Activated CD4-positive, alpha-beta T cell treated with anti-CD3 and anti-CD28 coated beads, Interleukin-2, amount 50 U/mL, for 48 hours (primary cell): ENCODE measurements at places on chromosomes 16 and 17.

- no peak for DNase-seq
Measured at GRCh38 chr17:47266782-47267181, 13.2 kb downstream of the ITGB3 start.

DNA sequence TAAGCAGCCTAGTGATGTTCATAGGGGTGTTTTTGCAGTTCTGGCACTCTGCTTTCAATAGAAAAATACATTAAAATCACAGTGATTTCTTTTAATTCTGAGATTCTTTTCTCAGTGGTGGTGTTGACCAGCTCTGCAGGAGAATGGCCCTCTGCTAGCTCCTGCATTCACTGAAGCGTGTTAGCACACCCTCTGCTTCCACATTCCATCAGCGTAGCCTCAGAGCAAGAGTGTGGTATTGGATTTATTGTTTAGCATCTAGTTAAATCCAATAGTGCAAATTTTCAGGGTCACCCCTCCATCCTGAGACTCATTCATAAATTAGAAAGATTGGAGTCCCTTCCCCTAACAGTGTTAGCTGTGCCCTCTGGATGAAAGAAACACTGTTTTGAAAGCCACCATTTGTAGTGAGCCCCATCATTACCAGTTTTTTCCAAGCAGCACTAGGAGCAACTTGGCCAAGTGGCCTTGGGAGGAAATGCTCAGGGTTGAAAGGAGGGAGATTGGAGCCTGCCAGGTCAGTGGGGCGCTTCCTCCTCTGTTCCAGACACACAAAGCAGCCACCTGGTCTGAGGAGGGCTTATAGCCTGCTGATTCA, 45.7 kb downstream of the B9D1 start:
- no peak for DNase-seq

- no peak for DNase-seq
Measured at GRCh38 chr16:88303890-88304819, 78.6 kb upstream of the ZNF469 start.

DNA sequence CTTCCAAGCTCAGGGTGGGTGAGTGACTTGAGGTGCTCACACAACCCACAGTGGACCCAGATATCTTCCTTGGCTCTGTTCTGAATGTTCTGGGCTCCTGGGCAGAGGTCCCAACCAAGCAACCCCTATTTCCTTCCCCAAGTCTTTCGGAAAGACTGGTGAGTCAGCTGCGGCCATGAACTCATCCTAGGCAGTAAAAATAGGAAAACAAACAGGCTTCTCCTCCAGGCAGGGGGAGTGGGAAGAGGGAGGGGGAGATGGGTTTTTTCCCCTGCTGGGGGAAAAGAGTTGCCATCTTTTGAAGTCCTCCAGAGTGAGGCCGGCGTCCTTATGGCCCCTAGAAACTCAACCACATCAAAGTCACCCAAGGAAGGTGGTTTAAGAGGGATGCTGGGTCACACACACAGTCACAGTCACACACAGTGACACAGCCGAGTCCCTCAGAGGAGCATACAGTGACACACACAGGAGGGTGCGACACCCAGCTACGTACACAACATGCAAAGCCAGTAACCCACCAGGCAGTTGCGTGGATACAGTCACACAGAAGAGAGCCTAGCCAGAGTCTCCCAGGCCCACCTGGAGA, 16.0 kb upstream of the DLX4 start:
- no peak for DNase-seq

DNA sequence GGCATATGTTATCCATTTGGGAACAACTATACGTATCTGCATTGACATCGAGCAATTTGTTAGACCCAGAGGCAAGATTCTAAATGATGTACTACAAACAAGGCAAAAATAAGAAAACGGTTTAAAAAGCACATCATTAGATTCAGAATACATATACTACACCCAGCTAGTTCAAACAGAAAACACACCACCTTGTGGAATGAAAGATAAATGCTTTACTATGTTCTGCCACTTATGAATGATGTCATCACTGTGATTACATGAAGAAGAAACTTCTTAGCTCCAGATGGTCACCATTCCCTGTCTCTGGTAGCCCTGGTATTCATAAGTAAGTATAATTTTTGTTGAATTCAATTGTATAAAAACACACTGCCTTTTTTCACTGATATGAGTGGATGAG, 7.8 kb downstream of the NACA2 start:
- no peak for DNase-seq

GRCh38 chr17:68033636-68034451, 1.7 kb upstream of the KPNA2 start:
- no peak for DNase-seq

- no peak for DNase-seq
Measured at GRCh38 chr16:62445909-62446308, 409.7 kb upstream of the CDH8 start.

DNA sequence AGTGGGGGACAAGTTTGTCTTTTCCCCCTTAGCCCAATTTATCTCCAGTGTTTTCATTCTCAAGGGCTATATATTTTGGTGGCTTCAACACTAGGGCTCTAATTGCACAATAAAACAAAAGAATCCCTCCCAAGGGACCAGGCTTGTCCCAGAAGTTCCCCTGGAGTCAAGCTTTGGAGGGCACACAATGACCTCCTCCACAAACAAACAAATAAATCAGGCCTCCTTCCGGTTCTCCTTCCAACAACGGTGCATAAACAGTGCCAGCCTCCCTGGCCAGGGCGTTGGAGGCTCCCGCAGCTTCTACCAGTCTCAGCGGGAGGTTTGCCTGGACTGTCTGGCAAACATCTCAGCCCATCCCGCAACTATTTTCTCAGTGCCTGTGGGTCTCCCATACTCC, 188.0 kb upstream of the FOXF1 start:
- no peak for DNase-seq
